Esophagus squamous epithelium (tissue), 5 donors: ENCODE measurements at places on chromosomes 16 and 17. TPM values are rescaled to one million over a fixed set of nuclear protein-coding genes. Genes with fewer than 3 reads are reported as not detected.

Gene ZP2
- not detected for total RNA-seq

Gene TMEM204
- 6.1 TPM for total RNA-seq

Gene KPNB1
- total RNA-seq = 233 TPM

Gene TMEM238L
- total RNA-seq = 0.42 TPM

Gene COPZ2
- 14.5 TPM for total RNA-seq

Gene GLYR1
- 47.9 TPM for total RNA-seq

Gene TNFRSF17
- total RNA-seq = not detected

Gene GLP2R
- 0.95 TPM for total RNA-seq

Gene TLCD3B
- total RNA-seq = not detected
